ENCODE measurements at places on chromosomes 5 and 9.
A peak's percentile ranks its signal among the peaks of the same experiment; 100 is the strongest.

DNA sequence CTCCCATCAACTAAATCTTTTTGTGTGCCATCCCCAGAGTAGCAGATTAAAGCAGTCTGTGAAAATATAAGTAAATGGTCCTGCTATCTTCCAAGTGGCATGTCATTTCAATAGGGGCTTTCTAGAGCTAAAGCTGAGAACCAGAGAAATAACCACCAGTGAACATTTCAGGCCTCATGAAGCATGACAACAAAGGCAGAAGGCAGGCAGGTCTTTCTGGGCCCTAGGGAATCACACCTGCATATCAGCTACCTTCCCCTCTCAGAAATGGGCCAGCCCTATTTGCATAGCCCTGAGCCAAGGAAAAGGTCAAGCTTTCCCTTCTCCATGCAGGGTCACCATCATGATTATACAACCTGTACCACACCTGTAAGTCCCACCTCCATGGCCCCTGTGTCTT, 205.3 kb downstream of the DEPDC1B start:
- DNase-seq, result no peak

GRCh38 chr9:131997779-131998178, 81.9 kb downstream of the MED27 start:
- no peak for DNase-seq

- DNase-seq, result no peak
Observed at GRCh38 chr9:114804505-114804904, 1.3 kb downstream of the TNFSF15 start.

DNA sequence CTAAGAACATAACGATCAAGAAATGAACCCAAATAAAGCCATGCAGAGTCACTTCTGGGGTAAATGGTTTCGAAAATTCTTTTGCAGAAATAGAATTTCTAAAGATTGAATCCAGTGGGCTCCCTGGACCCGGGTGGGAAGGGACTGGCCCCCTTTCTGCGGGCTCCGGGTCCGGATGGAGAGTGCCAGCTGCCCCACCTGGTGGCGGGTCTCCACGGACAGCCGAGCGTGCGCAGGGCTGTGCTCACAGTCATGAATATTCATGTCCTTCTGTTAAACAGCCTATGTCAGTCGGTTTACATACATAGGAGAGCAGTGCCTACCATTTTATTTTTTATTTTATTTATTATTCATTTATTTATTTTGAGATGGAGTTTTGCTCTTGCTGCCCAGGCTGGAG, 4.7 kb upstream of the PPP1R26 start:
- no peak for DNase-seq

- no peak for DNase-seq
Observed at GRCh38 chr5:134662971-134663370, 14.4 kb downstream of the SEC24A start.

GRCh38 chr5:173883347-173883924, 4.7 kb upstream of the CPEB4 start:
- DNase-seq, result no peak

DNA sequence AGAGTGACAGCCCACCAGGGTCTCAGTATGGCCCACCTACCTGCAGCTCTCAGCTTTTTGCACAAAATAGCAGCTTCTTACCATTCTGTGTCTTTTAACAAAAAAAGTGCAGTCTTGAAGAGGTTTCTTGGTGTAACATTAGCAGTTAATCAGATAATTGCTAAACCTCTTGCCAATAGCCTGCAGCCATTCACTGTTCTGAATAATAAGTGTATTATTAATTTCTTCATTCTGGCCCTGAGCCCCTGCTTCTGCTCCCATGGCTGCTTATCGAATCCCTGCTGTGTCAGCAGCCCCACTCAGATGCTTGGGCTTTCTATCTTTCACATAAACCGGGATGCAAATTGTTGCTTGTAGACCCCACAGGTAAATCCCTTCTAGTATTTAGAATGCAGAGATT, 485.9 kb downstream of the CAAP1 start:
- DNase-seq, result no peak

DNA sequence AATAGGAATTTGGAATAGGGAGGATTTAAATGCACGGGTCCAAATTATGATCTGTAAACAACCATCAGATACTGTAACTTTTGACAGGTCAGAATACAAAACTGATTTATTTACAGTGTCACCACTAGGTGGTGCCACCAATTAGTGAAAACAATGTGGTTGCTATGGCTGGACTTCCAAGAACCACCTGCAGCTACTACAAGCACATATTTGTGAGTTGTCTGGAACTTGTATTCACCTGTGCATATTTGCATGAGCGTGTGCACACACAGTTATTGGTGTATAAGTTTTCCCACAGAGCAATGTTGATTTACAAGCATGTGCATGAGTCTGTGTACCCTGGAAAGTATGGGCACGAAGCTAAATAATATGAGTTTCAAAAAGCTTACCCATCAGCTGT, 3.0 kb upstream of the HRCT1 start:
- peak; percentile 29 for DNase-seq

DNA sequence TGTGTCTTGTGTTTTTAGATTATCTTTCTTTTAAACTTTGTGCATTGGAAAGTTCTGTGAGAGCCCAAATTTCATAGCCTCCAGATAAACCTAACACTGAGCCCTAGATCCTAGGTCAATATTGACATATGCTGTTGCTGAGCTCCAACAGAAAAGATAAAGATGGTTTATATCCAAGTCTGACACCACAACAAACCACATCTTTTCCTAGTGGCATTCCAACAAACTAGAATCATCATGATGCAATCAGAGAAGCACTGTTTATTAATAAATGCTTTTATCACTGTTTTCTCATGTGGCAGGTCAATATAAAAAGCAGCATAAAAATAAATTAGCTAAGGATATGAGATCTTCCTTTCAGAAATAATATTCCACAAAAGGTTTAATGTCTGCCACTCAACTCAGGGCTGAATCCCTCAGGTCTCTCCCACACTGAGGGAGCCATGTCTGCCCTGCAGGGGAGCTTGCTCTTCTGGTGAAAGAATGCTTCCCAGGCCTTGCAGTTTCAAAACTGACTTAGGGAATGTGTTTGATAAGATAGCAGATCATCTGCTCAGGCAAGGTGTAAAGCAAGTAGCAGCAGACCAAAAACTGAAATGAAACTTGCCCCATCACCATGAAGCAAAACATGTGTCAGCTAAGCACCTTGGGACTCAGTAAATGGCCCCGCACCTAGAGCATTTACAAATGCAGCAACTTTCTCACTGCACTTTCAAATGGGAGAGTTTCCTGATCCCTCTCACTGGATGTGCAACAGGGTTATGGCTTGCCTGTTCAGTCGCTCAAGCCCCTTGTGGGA, 493.0 kb downstream of the AGTPBP1 start:
- DNase-seq, result no peak

DNA sequence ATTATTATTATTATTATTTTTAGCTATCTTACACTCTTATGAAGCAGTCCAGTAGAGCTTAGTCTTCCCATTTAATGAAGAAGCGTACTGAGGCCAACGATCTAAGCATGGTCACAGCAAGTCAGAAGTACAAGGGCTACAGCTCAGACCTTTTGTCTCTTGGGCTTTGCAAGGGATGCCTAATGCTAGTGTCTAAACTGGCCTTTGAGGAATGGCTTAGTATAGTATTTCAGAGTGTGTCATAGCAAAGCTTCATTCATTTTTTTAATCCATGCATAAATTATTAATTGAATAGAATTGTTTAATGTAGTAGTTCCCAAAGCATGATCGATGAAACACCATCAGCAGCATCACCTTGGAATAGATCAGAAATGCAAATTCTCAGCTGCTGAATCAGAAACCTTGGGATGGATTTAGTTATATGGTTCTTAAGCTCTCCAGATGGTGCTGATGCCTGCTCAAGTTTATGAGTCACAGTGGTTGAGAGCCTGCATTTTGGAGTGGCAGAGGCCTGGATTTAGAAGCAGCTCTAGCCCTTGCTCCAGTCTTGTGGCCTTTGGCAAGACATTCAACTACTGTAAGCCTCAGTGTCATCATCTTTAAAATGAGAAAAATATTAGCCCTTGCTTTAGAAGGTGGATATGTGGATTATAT, 6.1 kb downstream of the IL12B start:
- no peak for DNase-seq

GRCh38 chr9:127424676-127424999, 456 bp downstream of the ZNF79 start:
- no peak for DNase-seq

GRCh38 chr5:42751044-42751443, 5.6 kb upstream of the CCDC152 start:
- DNase-seq, result no peak

- DNase-seq, result peak; percentile 0
Observed at GRCh38 chr5:6701491-6701890, 11.7 kb upstream of the TENT4A start.

DNA sequence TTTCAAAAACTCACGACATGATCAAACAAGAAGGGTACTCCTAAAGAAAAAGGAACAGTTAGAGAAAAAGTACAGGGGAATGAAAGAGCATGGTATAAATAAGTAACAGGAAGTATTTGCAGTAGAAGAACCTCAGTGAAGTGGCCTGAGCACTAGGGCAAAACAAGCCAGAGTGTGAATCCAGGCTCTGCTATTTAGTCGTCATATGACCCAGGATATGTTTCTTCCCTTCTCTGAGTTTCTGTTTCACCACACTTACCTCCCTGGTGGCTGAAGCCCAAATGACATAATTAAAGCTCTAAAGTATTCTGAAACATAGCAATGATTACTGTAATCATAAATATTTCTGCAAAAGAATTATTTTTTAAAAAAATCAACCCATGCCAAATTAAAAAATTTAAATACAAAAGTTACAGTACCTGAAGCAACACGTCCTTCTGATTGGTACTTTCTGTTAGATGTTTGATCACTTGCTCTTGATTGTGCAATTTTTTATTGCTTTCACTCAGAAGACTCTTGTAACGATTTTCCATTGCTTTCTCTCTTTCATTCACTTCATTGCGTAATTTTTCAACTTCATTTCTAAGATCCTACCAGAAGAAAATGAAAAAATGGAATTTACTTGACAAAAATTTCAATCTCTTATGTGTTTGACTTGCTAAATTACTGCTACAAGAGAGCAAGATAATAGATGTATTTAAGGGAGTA, 88.9 kb downstream of the CDK5RAP2 start:
- DNase-seq, result no peak

- no peak for DNase-seq
Observed at GRCh38 chr5:29414681-29415080, 1778.8 kb upstream of the CDH6 start.

DNA sequence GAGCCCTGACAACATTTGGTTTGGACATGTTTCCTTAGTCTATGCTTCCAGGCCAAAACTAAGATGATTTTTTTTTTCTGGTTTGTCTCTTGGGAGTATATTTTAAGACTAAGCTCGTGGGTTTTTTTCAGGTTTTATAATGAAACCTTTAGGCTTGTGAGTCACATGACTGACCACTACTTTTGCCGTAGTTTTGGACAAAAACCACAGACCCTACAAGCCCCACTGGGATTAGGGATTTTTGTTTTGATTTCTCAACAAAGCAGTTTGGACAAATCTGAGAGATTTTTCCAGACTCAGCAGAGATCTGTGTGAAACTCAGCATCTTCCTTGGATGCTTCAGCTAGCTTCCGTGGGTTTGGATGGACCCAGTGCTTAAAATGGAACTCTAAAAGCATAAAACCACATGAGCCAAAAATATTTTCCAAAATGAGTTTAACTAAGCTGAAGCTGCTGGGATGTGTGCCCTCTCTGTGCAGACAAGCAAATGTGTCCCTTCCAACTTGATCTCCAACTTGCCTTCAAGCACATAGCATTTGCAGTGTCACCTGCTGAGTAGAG, 70.3 kb upstream of the SMIM15 start:
- no peak for DNase-seq

- DNase-seq, result no peak
Observed at GRCh38 chr9:92714787-92715487, 45.0 kb upstream of the IPPK start.

DNA sequence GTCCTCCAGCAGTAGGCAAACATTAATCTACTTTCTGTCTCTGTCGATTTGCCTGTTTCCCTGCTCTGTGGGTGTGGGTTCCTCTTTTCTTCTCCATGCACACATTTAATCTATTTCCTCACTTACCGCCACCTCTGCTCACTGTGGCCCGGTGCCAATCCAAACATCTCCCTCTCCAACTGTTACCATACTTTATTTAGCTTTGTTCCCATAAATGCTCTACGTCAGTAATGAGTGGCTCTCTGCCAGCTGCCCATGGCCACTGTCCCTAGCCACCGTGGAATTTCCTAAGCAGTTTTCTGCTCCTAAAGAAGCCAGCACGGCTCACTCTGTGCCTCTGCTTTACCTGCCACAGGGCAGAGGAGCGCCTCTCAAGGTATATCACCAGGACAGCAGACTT, 19.5 kb upstream of the GOLPH3 start:
- no peak for DNase-seq

GRCh38 chr5:151651997-151652645, 34.6 kb downstream of the SPARC start:
- DNase-seq, result peak; percentile 46

DNA sequence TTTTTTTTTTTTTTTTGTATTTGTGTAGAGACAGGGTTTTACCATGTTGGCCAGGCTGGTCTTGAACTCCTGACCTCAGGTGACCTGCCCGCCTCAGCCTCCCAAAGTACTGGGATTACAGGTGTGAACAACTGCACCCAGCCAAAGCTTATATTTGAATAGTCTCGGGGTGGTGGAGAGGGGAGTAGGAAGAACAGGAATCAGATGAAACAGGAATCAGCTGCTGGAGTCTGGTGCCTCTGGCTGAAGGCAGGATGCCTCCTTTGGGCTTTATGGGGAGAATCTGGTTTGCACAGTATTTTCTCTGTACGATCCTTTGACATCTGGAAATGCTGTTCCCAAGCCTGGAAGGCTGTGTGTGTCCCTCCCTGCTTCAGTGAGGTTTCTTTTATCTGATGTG, 10.9 kb downstream of the C5orf52 start:
- no peak for DNase-seq

GRCh38 chr5:178391480-178391879, 158.9 kb upstream of the PHYKPL start:
- no peak for DNase-seq

DNA sequence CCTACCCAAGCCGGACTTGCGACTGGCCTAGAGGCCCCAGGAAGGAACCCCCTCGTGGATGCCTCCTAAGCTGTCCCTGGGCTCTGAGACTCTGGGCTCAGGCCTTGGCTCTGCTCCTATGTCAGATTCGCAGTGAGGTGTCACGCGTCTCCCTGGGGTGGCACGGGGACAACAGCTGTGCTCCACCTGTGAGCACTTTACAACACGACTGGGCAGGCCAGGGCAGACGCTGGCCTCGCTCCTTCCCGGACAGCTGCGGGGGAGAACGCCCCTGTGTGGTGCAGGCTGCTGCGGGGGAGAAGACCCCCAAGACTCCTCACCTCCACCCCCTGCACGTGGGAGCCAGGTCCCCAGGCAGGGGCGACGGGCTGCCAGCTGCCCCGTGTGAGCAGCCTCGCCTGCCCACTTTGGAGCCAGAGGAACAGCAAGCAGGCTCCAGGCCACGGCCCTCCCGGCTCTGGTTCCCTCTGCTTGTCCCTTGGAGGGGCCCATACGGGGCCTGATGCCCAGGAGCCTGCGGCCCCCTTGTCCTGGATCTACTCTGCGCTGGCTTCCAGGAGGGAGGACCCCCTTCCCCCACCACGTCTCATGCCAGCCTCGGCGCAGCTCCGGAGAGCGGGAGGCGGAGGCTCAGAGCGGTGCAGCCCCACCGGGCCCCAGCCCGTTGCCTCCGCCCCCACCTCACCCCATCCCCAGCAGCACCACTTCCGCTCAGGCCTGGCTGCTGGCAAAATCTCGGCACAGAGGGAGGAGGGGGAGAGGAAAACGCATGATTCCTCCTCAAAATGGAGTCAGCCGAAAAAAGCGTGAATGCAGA, 36.0 kb downstream of the SARDH start:
- DNase-seq, result peak; percentile 51

- DNase-seq, result no peak
Observed at GRCh38 chr5:33894566-33894965, 2.8 kb upstream of the ADAMTS12 start.
